CD4-positive, alpha-beta T cell (primary cell): ENCODE measurements at places on chromosomes 5 and 9.

DNA sequence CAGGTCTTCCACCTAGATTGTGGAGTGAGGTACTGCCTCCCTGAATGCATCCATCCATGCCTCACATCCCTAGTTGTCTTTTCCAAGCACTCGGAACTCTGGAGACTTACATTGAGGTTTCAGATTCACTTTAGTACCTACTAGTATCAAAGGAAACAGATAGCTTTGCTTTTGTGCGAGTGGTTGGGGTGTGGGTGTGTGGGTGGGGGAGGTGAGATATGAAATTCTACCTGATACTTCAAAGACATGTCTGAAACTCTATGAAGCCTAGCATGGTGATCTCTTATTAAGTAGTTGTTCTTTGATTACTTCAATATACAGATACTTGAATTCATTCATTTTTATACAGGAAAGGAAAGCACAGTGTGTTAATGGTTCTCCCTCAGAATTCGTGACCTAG, 64.4 kb downstream of the MCCC2 start:
- H3K36me3 ChIP-seq: peaks cover 48% of the 10 kb centered on the region
- no peak for DNase-seq
- no peak overlapping the region for H3K27ac ChIP-seq
- H3K4me1 ChIP-seq: no peaks in the 10 kb centered on the region

DNA sequence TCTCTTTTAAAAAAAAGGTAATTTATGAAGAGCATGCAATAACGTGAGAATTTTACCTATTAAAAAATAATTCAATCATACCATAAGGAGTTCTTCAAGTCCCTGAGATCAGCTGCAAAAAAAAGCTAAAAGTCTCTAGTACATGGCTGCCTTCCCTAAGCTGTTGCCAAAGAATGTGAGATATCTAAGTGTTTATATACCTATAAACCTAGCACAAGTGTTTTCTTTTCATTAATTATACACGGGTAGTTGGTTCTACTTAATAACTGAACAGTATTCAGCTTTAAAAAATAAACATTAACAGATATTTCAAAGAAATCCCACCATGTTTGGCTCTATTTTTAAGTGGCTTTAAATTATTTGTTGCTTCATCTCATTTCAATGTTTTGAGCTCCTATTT, 25.9 kb downstream of the FNBP1 start:
- no peaks in the 10 kb centered on the region for H3K27me3 ChIP-seq
- DNase-seq: no peak
- peaks cover 28% of the 10 kb centered on the region for H3K36me3 ChIP-seq

GRCh38 chr5:1743769-1744085, 55.9 kb downstream of the MRPL36 start:
- DNase-seq: no peak
- no peaks in the 10 kb centered on the region for H3K4me1 ChIP-seq
- peaks cover 2% of the 10 kb centered on the region for H3K27me3 ChIP-seq
- no peak overlapping the region for H3K27ac ChIP-seq
- H3K4me3 ChIP-seq: no peak overlapping the region

- H3K4me3 ChIP-seq: no peak overlapping the region
- H3K4me1 ChIP-seq: no peaks in the 10 kb centered on the region
- peaks cover 5% of the 10 kb centered on the region for H3K27me3 ChIP-seq
- no peaks in the 10 kb centered on the region for H3K36me3 ChIP-seq
These were observed 9.1 kb upstream of the EGFLAM start for GRCh38 chr5:38249301-38249700.

GRCh38 chr9:82593501-82593900, 469.4 kb downstream of the RASEF start:
- DNase-seq: no peak
- no peak overlapping the region for H3K4me3 ChIP-seq
- no peaks in the 10 kb centered on the region for H3K36me3 ChIP-seq
- no peaks in the 10 kb centered on the region for H3K4me1 ChIP-seq

DNA sequence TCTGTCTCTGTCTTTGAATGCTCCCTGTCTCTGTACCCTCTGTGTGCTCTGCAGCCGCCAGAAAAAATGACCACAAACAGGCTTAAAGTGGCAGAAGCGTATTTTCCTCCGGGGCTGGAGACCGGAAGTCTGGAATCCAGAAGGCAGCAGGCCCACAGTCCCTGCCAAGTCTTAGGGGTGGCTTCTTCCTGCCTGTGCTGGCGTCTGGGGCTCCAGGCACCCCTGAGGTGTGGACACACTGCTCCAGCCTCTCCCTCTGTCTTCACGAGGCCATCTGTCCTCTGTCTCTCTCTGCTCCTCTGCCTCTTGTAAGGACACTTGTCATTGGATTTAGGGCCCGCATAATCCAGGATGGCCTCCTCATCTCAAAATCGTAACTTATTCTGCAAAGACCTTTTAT, 298.4 kb upstream of the IRX4 start:
- H3K4me3 ChIP-seq: no peak overlapping the region
- no peaks in the 10 kb centered on the region for H3K4me1 ChIP-seq
- no peaks in the 10 kb centered on the region for H3K36me3 ChIP-seq
- DNase-seq: no peak

- peaks cover 56% of the 10 kb centered on the region for H3K27me3 ChIP-seq
- no peak for DNase-seq
- H3K36me3 ChIP-seq: no peaks in the 10 kb centered on the region
- no peak overlapping the region for H3K4me3 ChIP-seq
- H3K4me1 ChIP-seq: no peaks in the 10 kb centered on the region
These were observed 63.0 kb downstream of the LMX1B start for GRCh38 chr9:126676685-126677143.

DNA sequence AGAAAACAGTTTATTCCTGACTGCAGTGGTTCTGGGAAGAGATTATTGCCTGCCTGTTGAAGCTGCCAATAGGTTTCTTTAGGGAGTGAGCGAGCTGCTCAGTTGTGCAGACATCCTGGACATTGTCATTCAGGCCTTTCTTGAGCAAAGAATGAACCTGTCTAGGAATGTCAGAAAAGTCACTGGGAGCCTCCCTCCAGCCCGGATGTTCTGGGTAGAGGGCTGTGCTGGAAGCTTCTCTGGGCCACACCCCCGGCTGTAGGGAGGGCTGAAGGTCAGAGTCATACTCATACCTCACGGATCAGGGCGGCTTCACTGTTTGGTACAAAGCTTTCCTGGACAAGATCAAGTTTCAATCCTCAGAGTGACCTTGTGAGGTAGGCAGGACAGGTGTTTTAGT, 33.4 kb upstream of the TBC1D2 start:
- H3K4me1 ChIP-seq: no peaks in the 10 kb centered on the region
- H3K36me3 ChIP-seq: no peaks in the 10 kb centered on the region
- no peak overlapping the region for H3K27ac ChIP-seq
- H3K4me3 ChIP-seq: no peak overlapping the region

- no peaks in the 10 kb centered on the region for H3K4me1 ChIP-seq
- no peaks in the 10 kb centered on the region for H3K36me3 ChIP-seq
- H3K27ac ChIP-seq: no peak overlapping the region
- DNase-seq: no peak
These were observed 135.4 kb upstream of the PRSS3 start for GRCh38 chr9:33659921-33660320.

DNA sequence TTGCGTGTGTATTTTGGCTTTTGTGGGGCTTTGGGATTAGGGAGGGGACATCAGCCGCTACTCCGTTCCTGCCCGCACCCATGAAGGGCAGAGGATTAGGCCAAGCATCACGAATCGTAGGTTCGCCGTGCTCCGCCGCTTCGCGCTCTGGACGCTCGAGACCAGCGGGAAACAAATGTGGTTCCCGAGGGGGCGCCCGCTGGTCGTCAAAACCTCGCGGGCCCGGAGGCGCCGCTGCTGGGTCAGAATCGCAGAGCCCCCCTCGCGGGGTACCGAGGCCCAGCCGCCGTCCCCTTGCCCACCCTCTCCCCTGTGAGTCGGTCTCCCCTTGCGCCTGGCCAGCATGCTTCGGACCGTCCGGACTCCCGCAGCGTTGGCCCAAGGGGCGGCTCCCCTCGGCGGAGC, 2.3 kb upstream of the PAX5 start:
- no peak for DNase-seq
- no peaks in the 10 kb centered on the region for H3K36me3 ChIP-seq
- H3K27me3 ChIP-seq: peaks cover 92% of the 10 kb centered on the region
- no peak overlapping the region for H3K27ac ChIP-seq
- H3K4me3 ChIP-seq: peak overlapping the region; percentile 60
- H3K4me1 ChIP-seq: peaks cover 48% of the 10 kb centered on the region

GRCh38 chr5:173950829-173951228, 38.1 kb upstream of the C5orf47 start:
- no peak for DNase-seq
- H3K4me3 ChIP-seq: no peak overlapping the region
- peaks cover 84% of the 10 kb centered on the region for H3K36me3 ChIP-seq
- H3K27ac ChIP-seq: no peak overlapping the region
- no peaks in the 10 kb centered on the region for H3K4me1 ChIP-seq

GRCh38 chr5:127210042-127210441, 80.6 kb upstream of the MEGF10 start:
- H3K36me3 ChIP-seq: no peaks in the 10 kb centered on the region
- DNase-seq: no peak
- no peak overlapping the region for H3K4me3 ChIP-seq
- no peak overlapping the region for H3K27ac ChIP-seq
